ENCODE measurements at places on chromosomes 1 and 21. TPM values are rescaled to one million over a fixed set of nuclear protein-coding genes. Genes with fewer than 3 reads are reported as not detected.

- no peak for ATAC-seq
These were observed 12.6 kb downstream of the LRIF1 start for GRCh38 chr1:110951161-110951560.

DNA sequence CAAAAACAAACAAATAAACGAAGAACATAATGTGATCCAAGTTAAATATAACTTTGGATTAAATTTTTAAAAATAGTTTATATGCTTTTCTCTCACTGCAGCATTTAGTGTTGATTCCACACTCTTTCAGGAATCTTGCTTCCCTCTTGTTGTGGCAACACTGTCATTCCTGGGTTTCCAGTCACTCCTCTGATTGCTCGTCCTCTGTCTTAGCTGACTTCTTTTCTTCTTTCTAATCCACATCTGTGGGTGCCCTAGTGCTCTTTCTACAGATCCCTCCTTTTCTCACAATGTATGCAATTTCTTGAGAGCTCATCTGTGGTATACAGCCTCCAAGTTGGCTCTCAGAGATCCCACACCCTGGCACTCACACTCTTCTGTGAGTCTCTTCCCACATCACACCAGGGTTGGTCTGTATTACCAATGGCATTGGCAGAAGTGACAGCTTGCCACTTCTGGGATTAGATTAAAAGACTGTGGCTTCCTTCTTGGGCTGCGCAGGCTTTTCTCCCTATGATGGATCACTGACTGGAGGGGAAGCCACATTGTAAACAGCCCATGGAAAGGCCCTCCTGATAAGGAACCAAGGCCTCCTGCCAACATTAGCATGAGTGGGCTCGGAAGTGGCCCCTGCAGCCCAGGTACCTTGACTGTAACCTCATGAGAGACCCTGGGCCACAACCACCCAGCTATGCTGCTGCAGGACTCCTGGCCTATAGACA, 11.5 kb upstream of the MYOC start:
- no peak for ATAC-seq

DNA sequence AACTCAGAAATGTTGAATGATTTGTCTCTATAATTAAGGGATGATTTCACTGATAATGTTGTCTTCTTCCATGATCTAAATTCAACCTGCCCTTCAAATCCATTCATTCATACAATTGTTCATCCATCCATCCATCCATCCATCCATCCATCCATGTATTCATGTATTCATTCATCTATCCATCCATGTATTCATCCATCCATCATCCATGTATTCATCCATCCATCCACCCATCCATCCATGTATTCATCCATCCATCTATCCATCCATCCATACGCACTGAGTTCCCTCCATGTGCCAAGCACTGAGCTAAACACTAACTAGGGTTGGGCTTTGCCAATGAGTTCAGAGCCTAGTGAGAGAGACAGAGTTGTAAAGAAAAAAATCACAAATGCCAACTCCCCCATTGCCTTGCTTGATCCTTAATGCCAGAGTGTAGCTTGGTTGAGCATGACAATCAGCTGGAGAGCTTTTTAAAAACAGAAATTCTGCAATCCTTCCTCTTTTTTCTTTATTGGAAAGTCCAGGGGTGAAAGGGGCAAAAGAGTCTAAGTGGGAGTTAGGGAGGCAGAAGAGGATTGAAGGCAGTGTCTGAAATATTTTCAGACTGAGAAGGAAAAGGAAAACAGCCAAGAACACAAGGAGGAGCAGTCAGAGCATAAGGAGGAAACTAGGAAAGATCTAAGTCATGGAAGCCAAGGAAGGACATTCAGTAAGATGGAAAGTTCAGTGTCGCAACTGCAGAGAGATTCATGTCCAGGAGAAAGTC, 92.4 kb upstream of the ERG start:
- no peak for ATAC-seq

DNA sequence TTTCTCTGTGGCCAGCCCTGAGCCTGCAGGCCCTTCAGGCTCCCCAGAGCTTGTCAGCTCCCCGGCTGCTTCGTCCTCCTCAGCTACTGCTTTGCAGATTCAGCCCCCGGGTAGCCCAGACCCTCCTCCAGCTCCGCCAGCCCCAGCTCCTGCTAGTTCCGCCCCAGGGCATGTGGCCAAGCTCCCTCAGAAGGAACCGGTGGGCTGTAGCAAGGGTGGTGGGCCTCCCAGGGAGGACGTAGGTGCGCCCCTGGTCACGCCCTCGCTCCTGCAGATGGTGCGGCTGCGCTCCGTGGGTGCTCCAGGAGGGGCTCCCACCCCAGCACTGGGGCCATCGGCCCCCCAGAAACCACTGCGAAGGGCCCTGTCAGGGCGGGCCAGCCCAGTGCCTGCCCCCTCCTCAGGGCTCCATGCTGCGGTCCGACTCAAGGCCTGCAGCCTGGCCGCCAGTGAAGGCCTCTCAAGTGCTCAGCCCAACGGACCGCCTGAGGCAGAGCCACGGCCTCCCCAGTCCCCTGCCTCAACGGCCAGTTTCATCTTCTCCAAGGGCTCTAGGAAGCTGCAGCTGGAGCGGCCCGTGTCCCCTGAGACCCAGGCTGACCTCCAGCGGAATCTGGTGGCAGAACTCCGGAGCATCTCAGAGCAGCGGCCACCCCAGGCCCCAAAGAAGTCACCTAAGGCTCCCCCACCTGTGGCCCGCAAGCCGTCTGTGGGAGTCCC, 45.4 kb downstream of the YARS1 start:
- ATAC-seq, result no peak

Gene OR2G6
- total RNA-seq, result not detected

Gene PRDX1
- 794 TPM for total RNA-seq

Gene HTR6
- total RNA-seq, result not detected

Gene LRRIQ3
- total RNA-seq, result 0.28 TPM

Gene GADD45A
- 34.5 TPM for total RNA-seq

DNA sequence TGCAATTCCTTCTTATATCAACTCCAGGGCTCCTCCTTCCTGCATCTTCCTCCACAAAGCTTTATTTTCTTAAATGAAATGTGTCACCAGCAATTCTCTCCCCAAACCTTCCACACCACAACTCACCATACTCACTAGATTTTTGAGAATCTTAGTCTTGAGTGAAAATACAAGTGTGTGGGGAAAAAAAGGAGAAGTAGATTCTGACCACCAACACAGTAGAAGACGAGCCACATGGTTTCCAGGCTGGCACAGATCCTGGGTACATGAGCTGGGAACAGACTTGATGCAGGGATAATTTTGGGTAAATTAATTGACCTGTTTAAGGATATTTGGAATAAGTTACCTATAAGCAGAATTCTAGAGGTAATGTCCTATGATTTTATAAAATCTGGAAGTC, 72.8 kb upstream of the KCNJ15 start:
- ATAC-seq, result no peak

DNA sequence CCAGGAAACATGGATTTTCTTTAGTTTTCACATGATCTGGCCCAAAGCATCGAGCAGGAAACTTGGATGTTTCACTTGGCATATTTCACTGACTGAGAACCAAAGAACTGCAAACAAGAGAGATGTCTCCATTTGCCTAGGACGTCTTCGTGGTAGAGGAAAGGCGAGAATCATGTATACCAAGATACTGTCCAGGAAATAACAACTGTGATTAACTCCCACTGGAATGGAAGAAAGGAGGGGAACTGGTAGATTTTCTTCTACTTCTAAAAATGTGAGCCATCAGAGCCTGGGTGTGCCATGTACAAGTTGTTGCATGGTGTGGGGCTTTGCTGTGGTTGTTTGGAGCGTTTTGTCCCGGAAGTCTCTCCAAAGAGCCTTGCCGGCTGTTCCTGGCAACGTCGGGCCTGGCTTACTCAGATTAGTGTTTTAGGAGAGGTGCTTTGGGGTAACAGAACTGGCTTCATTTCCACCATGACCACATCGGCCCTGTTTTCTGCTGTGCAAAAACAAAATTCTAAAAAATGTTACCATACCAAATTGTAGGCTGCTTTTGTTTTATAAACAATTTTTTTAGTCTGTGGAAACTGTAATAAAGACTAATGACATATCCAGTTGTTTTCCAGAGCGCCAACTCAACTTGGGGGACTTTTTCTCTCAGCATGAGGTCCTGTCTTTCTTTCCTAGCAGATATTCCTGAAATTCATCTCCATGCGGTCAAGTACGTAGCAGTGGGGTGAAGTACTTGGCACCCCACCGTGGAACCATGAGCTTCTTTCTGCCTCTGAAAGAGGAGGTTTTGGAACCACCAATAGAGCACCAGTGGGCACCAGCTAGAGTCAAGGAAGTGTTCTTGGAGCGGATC, 118.3 kb downstream of the TM2D1 start:
- peak; percentile 93 for ATAC-seq

Gene RAB13
- total RNA-seq, result 60.5 TPM

DNA sequence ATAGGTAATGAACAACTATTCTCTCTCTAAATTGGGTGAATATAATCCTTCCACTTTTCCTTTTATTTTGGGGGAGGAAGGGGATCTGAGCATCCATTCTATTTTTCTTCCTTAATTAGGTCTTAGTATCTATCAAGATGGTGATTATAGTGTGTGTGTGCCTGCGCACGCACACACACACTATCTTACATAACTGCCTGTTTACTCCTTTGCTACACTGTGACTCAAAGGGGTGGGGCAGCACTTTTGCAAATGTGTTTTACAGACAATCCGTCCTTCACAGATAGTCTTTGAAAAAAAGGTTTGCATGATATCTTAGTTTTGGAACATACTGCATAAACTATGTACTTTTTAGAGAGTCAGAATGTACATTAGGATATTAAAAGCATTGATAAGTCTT, 191.5 kb downstream of the SDCCAG8 start:
- ATAC-seq, result peak; percentile 96

GRCh38 chr1:201282931-201283829, at the start of gene PKP1:
TSS of gene PKP1 (plus strand) at chr1:201283506. CDS start at chr1:201283703, 197 bp downstream.
- peak; percentile 89 for ATAC-seq

Gene LCA5L
- 0.80 TPM for total RNA-seq

Gene HES2
- 47.3 TPM for total RNA-seq

Gene KCNK2
- 0.08 TPM for total RNA-seq

GRCh38 chr1:5873556-5873955, 118.7 kb downstream of the NPHP4 start:
- ATAC-seq, result no peak

DNA sequence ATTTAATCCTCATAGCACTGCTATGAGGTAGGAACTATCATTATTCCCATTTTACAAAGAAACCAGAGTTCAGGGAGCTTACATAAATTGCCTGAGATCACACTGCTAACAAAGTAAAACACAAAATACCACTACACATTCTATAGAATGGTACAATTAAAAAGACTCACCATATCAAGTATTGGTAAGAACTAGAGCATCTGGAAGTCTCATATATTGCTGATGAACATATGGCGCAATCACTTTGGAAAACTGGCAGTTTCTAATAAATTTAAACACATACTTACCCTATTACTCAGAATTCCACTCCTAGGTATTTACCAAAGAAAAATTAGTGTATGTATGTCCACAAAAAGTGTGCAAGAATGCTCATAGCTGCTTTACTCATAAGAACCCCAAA, 261.5 kb downstream of the RRAGC start:
- ATAC-seq, result no peak

DNA sequence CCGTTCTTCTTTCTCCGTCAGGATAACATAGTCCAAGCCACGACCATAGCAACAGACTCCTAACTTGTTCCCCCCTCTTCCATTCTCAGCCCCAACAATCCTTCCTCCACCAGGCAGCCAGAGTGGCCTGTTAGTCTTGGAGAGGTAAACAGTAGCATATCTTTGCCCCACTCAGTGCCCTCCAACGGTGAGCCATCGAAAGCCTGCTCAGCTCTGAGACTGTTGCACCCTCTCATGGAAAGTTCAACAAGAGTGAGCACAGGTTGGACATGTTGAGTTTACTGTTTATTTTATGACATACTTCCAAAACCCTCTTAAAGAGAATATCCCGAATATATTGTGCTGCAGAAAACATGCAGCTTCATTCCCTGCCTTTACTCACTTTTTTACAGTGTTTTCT, 30.1 kb upstream of the BACE2 start:
- ATAC-seq, result no peak

Gene BTBD19
- total RNA-seq, result 2.4 TPM

GRCh38 chr1:1060281-1061000, 13.7 kb downstream of the RNF223 start:
- no peak for ATAC-seq

DNA sequence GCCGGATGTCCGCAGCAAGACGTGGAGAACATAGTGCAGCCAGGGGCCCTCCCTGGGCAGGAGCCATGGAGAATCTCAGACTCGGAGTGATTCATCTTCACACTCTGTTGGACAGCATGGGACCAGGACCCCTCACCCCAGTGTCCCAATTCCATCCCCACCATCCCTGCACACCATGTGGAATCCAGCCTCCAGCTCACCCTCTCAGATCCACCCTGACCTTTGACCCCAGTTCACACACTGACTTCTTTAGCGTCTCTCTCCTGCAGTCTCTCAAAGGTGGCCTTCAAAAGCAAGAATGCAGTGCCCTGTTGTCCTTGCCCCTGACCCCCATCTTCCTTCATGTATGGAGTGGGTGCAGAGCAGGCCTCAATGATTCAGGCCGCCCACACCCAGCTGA, 2.1 kb upstream of the TNNI1 start:
- no peak for ATAC-seq

Gene RXFP4
- total RNA-seq, result not detected

DNA sequence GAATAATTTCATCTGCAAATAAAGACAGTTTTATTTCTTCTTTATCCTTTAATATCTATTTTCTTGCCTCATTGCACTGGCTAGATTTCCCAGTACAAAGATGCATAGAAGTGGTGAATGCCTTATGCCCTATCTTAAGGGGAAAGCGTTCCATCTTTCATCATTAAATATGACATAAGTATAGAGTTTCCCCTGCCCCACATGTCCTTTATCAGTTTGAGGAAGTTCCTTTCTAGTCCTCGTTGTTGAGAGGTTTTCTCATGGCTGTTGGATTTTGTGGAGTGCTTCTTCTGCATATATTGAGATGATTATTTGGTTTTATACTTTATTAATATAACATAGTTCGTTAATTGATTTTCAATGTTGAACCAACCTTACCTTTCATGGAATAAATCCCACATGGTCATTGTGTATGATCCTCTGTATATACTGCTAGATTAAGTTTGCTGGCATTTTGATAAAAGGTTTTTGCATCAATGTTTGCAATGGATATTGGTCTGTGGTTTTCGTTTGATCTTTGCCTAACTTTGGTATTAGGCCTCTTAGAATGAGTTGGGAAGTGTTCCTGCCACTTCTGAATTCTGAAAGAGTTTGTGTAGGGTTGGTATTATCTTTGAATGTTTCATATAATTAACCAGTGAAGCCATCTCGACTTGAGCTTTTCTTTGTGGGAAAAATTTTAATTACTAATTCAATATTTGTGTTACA, 15.6 kb downstream of the PRKACB start:
- ATAC-seq, result no peak

DNA sequence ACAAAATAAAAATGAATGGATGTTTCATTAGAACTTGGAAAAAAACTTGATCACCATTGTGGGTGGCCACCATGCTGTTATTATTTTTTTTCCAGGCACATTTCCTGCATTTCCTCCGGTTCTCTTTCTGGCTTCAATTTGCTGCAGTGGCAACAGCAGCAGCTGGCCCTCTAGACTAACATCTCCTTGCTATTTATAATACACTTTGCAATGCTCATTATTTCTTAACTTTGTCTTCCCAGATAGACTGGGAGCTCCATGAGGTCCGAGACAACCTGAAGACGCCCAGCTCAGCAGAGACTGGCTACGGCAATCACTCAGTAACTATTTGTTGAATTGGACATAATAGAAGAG, 53.4 kb upstream of the ATP5PO start:
- ATAC-seq, result no peak

Measured in esophagus mucosa (tissue), 1 donor.